ENCODE measurements at places on chromosomes 1 and 21.

DNA sequence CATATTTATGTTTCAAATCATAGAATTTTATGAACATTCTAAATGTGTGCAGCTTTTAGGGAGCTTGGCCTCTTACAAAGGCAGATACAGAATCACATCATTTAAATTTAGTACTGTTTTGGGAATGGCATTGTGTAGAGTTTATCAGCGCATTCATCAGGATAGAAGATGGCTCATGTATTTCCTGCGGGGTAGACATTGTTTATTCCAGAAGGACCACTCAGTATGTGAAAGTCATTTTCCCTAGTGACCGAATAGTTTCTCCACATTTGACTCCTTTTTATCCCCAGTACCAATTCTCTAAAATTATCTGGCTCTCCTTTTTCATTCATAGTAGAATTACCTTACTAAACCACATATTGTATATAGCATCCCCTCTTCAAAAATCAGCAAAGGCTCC lies 981.9 kb upstream of the ADGRL4 start:
- DNase-seq, result no peak

DNA sequence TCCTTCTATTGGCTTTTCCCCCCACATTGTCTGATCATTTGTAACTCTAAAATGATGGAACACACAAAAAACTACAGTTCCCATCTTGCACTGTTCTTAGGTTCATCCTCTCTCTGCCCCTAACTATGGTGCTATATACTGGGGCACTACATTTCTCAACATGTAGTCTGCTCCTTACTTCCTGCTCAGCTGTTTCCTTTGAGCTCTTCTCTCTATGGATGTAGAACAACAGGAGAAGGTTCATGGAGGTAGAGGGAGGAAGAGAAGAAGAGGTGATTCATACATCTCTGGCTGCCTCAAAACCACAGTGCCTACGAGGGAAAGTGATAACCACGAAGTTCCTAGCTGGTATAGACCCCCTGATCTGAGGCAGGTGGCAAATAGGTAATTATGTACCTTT lies 7.0 kb upstream of the C1orf146 start:
- DNase-seq, result no peak

- DNase-seq, result no peak
Measured at GRCh38 chr1:214455971-214456867, 95.2 kb downstream of the PTPN14 start.

- DNase-seq, result no peak
Measured at GRCh38 chr1:60569189-60569588, 495.6 kb upstream of the C1orf87 start.

DNA sequence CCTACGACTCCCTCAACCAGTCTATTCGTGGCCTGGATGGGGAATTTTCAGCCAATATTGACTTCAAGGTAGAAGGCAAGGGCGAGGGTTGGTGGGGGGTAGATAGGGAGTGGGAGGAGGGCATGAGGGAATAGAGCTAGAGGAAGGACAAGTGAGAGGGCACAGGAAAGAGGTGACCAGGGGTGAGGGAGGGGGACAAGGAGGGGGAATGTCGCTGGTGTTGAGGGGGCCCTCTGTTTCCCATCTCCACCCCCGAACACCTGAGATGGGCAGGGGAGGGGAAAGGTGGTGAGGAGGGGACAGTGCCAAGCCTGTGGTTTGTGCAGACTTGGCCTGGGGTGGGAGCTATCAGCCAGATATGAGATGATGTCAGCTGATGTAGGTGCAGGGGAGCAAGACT lies 8.3 kb upstream of the ADAM15 start:
- DNase-seq, result no peak

DNA sequence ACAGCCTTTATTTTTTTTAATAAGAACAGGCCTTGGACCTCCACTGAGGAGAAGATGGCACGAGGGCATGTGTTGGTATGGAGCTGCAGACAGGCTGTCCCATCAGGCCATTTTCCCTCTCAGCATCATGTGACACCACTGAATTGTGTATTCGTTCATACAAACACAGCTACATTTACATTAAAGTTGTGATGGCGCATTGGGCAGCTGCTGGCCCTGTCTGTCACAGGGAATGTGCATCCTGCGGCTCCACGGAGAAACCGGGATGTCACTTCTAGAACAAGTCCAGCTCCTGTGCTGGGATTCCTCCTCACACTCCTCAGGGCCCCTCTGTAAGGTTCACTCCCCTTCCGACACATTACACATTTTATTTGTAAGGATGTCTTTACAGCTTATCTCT lies 147.6 kb upstream of the TNR start:
- DNase-seq, result no peak

- no peak for DNase-seq
Measured at GRCh38 chr1:76203127-76203526, 128.6 kb downstream of the ST6GALNAC3 start.

DNA sequence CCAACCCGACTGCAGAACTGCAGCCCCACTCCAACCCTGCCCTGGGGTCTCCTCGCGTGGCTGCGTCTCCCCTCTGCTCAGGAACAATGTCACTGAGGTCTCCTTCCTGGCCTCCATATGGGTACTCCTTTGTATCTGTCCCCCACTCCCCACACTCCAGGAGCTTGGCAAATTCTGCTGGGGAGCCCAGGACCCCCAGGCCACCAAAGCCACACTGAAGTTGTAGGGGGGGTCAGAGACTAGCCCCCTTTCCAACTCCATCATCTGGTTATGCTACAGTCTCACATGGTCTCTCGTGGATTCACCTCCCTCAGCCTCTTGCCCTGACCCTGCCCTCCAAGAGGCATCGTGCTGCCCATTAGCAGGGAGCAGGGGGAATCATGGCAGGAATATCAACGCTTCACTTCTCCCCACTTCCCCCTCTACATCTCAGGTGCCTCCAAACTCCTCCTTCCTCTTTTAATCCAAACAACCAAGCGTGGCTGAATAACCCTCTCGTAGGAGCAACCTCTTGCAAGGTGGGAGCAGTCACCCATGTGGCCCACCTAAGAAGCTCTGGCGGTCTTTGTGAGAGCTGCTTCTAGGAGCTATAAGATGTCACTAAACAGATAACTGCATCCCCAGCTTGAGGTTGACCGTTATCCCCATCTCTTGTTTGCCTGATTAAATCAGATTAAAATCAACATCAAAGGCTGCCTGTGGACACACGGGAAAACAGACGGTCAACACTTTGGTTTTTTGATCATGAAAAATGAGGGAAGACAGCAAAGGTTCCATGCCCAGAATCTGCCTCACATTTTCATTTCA lies 86.4 kb downstream of the MIS18A start:
- no peak for DNase-seq

DNA sequence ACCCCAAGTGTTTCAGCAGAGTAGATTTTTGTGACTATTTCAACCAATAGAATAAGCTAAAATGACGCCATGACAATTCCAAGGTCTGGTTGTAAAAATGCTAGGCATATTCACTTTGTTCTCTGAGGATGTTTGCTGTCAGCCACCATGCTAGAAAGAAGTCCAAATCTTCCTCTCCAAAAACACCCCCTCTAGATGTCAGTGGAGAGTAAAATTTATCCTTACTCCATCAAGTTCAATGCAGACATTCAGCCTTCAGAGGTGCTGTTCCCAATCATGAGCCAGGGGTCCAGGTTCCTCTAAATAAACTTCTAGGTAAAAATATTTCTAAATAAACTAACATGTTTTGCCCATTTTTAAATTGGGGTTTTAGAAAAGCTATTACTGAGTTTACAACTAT lies 395.4 kb upstream of the ADAMTS5 start:
- no peak for DNase-seq

GRCh38 chr1:13965770-13966398 lies 265.9 kb downstream of the PRDM2 start:
- peak; percentile 26 for DNase-seq

DNA sequence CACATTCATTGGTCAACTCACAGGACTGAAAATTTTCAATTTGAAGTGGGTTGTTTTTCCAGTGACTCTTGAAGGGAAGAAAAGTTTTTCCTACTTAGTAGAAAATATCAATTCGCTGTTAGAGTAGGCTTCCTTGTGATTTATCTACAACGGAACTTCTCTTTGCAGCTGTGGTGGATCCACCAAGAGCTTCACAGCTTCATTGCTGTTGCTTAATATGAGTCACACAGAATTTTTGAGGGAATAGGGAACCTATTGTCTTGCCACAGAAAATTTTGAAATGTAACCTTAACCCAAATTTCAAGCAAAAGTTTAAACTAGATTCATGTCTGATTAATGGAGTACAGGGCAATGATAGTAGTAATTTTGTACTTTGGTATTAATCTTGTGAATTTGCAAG lies 58.4 kb upstream of the IFI44L start:
- no peak for DNase-seq

DNA sequence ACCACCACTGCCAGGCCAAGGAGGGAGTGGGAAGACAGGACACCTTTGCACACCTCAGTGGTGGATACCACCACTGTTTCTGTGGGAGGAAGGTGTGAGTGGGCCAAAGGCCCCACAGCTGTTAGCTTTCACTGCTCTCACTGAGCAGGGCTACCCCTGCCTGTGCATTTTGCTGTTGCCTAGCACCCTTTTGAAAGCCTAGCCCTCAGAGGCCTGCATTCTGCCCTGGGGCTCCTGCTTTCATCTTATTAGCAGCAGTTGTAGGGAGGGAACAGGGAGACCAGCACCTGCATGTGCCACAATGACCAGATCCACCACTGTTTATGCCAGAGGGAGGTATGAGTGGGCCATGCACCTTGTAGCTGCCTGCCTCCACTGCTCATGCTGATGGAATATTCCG lies 110.9 kb upstream of the C21orf91 start:
- DNase-seq, result no peak

- DNase-seq, result no peak
Measured at GRCh38 chr1:150141452-150141851, 8.3 kb upstream of the PLEKHO1 start.

- peak; percentile 76 for DNase-seq
Measured at GRCh38 chr1:224245188-224245587, 62.1 kb downstream of the DEGS1 start.

DNA sequence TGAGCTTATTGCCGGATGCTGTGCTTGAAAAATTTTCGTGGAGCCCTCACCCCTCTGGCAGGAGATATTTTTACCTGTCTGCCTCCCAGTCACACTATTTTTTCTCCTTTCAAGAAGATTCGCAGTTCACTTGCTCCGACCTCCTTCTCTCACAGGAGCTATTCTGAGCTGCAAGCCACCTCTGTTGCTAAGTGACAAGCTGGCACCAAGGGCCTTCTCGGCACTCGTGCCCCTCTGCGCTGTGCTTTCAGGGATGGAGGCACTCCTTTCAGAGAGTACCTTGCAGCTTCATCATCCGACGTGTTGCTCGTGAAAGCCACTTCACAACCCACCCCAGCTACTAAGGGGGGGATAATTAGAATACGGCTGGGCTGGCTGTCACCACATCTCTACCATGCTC lies 11.6 kb downstream of the SLC6A17 start:
- DNase-seq, result no peak

DNA sequence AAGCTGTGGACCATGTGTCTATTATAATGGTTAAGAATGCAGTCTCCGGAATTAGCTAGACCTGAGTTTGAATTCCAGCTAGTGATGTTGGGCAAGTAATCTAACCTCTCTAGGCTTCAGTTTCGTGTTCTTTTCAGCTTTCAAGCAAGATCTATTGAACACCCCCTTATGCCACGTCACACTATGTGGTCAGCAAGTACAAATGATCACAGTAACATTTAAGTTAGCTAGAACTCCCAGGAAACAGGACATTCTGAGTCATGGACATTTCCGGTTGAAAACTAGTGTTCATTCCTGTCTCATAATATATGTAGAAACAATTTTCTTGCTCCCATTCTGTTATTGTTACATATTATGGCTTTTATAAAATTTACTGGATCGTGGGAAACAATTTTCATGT lies 34.0 kb upstream of the NHLH2 start:
- no peak for DNase-seq

GRCh38 chr1:185317886-185318310 lies 855 bp upstream of the IVNS1ABP start:
- DNase-seq, result peak; percentile 53

GRCh38 chr21:32099812-32100416 lies 178.9 kb downstream of the MIS18A start:
- DNase-seq, result peak; percentile 57

DNA sequence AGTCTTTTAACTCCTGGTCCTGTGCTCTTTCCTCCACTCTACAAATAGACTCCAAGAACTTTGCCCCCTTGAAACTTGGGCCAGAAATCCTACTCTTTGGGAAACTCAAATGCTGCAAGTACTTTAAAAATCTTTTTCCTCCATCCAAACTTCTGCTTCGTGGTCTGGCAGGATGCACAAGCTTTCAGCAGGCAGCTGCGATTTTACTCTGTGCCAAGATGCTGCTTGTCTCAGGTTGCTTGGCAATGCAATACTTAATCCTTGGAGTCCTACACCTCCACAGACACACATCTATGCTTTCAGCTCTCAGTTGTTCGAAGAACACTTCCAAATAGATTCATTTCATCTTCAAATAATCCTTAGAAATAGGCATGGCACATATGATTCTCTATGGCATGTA lies 435.3 kb upstream of the USP24 start:
- DNase-seq, result no peak

DNA sequence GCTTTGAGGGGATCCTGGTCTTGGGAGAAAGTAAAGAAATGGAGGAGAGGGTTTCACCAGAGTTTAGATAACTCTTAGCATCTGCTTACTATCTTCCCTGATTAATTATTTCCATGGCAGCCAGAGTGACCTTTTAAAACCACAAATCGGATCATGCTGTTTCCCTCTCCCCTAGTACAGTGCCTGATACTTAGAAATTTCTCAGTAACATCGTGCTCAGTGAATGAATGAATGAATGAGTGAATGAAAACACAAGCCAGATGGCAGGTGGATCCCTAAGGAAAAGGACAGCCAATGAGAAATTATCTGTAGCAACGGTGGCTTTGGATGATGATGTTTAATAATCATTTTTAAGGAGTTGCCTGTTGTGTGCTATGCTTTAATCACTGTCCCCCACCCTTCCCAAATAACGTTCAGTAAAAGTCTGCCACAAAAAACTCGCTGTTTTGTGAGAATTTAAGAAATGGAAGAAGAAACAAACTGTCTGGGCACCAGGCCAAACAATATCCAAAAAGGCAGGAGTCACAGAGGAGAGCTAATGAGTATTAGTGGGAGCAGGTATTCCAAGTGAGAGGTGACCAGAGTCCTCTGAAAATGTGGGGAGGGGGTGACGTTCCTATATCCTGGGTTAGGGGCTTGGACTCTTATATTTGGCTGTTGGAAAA lies 737 bp upstream of the SMAP2 start:
- DNase-seq, result no peak

DNA sequence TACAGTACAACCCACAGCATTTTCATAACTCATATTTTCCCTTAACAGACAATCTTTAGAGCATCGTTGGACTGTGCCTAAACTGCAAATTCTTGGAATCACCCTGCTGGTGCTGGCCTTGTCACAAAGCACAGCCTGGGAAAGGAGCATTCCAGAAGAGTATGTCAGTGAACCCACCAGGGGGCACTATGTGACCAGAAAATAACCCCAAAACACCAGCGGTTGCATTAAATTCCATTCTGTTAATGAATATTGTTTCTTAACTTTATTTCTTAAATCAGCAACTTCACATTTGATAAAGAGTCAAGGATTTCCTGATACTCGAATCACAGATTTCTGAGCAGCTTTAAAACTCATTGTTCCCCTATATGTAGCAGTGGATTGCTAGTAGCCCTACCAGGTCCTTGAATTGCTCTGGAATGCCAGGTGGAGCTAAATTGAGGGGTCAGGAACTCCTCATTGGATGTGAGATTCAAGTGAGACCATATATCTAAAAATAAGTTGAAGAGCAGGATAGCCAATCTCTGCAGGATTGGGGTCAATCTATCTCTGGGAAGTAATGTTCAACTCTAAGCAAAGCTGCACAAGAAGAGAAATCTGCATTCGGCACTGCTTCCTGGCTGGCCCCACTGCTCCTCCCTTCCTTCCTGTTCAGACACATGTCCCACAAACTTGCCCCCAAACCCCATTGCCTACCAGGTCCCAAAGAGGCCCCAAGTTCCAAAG lies 12.7 kb upstream of the RAB4A start:
- peak; percentile 65 for DNase-seq
